ENCODE measurements at places on chromosomes 5 and 9.

- no peak for DNase-seq
Observed at GRCh38 chr5:133876266-133876665, 92.2 kb downstream of the C5orf15 start.

DNA sequence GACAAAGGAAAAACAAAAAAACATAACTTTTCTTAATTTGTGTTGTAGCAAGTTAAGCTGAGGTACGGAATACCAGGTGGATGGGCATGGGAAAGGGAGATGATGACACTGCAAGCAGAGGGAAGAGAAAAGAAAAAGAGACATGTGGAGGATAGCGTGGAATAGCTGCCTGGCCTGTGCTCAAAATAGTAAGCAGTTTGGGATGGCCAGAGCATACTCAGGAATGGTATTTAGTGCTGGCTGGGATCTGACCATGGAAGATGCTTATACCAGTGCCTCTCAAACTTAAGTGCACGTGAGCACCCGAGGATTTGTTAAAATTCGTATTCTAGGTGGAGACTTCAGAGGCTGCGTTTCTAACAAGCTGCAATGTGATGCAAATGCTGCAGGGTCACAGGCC, 41.3 kb downstream of the LNPEP start:
- no peak for DNase-seq

- DNase-seq = peak; percentile 71
Observed at GRCh38 chr5:69492391-69492922, at the start of gene OCLN. Gene OCLN, plus strand, starts transcription at chr5:69492790. Its CDS starts 11,455 bp downstream, at chr5:69504245.

DNA sequence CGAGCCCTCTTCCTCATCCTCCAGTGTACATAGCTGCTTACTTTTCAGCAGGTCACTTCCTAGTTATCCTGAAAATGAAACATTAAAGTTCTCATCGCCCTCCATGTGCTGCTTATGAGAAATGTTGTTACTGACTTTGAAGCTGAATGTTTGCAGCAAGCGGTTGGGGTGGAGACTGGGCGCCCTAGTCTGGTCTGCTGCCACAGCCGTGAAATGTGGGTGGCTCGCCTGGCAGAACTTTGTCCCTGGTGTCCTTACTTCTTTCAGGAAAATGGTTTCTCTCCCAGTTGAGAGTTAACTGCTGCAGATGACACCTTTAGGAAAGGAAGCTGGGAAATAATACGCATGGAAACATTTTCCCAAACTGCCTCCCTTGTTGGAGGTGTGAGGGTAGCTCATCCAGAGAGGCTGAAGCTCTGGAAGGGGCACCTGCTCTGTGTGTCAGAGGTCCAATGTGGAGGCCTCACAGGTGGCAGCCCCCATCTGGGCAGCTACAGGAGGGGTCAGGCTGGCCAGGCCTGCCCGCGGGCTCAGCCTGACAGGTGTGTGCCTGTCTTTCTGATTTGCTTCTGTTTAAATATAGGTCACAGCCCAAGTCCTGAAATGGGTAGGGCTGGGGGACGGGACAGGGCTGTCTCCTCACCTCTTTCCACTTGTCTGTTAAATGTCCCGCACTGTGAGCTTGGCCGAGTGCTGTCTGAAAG, 24.0 kb downstream of the TRAF2 start:
- DNase-seq = no peak

DNA sequence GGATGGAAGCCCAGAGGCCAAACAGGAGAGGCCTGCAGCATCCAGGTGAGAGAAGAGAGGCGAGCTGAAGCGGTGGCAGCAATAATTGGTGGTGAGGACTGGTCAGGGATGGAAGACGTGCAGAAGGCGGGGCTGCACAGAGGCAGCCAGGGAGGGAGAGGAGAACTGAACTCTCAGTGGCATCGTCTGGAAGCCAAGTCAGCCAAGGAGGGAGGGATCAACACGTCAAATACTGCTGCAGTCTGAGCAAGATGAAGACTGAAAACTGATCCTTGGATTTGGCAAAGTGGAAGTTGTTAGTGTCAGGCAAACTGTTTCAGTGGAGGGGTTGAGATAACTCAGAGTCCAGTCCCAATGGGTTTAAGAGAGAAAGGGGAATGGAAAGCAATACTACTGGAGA, 145.4 kb downstream of the CDK5RAP2 start:
- DNase-seq = no peak

DNA sequence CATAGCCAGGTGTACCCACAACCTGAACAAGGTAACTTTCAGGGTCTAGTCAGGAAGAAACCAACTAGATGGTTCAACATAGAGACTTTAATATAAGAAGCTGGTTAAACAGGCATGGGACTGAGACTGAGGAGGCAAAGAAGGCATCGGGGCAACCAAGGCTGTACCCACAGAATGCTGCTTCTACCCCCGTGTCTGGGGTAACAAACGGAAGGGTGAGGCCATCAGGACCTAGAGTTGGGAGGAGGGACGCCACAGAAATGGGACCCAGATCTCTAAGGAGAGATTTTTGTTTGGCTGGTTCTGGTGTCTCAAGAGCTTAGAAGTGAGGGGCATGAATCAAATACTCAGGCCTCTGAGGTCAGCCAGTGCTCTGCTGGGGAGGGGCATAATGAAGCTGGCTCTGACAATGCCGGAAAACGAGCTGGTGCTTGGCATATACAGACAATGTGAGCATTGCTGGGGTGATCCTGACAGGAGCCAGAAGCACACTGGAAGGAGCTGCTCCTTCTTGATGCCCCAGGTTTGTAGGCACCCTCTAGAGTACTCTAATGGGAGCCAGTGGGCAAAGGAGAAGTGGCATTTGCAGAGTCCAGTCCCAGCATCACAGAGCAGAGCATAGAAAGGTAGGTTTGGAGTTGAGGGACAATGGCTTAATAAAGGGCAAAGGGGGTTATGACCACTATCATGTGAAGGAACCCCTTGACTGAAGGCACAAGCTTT, 3.7 kb downstream of the MLANA start:
- DNase-seq = no peak

DNA sequence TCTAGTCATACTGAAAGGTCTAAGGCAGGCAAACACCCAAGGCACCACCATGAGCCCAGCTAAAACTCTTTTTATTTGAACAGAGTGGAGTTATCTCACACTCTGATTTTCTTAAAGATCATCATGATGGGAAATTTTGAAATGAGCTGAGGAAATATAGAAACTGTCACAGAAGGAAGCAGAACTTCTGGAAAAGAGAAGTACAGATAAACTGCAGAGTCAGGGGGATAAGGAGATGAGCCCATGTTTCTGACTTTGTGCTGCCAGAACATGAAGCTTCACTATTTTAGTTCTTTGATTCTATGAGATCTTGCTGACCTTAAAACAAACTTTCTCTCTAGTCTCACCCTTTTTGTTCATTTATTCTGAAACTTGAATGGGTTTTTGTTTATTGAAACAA, 406.5 kb upstream of the EDIL3 start:
- no peak for DNase-seq

GRCh38 chr9:81373294-81373693, 316.1 kb downstream of the TLE1 start:
- DNase-seq = no peak

- peak; percentile 22 for DNase-seq
Observed at GRCh38 chr9:38160613-38161215, 91.7 kb upstream of the SHB start.

DNA sequence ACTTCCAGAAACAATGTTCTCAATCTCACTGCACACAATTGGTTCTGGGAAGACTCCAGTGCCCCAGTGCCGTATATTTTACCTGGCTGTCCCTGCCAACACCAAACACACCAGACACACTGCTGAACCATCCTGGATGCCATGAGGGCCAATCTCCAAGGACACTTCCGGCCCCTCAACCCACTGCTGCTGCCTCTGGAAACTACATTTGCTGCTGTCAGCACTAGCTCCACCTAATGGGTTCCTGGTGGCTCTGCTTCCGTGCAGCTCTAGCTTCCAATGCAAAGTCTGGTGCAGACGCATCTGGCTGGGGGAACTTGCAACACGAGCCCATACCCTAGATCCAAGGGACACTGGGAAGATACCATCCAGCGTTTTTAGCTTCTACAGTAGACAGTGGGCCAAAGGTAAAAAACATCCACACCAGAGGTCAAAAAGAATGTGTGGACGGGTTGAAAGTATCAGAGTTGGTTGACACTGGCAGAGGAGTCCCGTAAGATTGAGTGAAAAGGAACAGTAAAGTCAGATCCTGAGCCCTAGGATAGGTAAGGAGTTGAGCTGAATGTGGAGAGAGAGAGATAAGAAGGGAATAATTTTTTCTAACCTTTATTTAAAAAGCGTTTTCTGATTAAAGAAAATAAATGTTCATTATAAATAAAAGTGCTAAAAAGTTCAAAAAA, 99.7 kb upstream of the KIF2A start:
- DNase-seq = no peak

GRCh38 chr5:137190031-137190430, 309.1 kb downstream of the SPOCK1 start:
- DNase-seq = no peak

DNA sequence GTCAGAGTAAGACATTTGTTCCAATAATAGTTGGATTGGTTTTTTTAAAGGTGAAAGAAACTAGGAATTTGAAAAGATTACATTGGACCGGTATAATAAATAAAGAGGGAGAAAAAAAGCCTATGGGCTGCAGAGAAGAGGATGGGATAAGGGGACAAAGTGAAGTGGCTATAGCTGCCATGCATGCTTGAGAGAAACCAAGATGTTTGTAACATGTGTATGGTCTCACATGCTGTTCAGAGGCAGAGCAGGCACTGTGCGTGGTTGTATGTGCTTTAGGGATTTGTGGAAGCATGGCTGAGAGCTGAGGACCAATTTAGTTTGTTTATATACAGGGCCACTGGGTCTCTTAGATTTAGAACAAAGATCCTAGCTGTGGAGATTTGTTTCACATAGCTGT, 32.7 kb downstream of the LNPEP start:
- DNase-seq = no peak

DNA sequence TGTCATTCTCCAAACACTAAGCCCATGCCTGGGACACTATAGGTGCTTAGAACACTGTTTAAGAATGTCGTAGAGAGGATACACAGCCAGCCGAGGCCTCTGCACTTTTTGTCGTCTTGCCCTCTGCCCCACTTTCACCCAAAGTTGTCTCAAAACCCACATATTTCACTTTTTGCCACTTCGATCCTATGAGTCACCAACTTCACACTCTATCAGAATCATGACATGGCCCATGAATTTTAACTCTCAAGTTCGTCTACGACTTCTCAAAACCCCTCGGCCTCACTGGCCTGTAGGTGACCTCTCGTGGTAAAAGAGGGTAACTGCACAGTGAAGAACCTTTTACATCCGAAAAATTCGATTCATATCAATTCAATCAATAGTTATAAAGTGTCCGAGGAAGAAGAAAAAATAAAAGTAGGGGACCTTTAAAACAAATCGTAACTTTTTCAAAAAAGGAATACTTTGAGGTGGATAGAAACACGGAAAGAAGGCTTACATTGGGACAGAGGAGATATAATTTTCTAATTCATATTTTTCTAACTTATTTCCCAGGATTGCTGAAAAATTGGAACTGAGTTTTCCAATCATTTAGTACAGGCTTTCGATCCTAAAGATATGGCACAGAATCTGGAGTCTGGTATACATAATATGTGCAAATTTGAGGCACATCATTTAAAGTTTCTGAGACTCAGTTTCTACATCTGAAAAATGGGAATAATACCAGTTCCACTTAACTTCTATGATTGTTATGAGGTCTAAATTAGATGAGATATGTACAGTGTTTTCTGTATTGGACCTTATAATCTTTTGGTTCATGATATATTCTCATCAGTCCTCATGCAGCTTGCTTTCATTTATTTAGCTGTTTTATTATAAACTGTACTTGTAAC, 122.6 kb downstream of the APBA1 start:
- peak; percentile 11 for DNase-seq

DNA sequence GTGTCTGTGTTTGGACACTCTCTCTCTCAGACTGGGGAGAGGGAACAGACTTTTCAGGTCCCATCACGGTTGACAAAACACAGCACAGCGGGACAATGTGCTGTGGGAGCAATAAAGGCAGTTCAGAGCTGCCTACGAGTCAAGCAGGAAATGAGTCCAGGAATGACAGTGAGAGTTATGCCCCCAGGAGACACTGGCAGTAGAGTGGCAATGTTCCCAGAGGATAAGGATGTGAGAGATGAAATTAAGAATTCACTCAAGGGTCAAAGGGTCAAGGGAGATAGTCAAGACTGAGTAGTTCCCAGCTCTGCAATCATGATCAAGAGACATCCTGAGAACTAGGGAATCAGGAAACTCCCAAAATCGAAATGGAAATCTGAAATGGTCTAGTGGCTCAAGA, 156.1 kb downstream of the LURAP1L start:
- DNase-seq = no peak

DNA sequence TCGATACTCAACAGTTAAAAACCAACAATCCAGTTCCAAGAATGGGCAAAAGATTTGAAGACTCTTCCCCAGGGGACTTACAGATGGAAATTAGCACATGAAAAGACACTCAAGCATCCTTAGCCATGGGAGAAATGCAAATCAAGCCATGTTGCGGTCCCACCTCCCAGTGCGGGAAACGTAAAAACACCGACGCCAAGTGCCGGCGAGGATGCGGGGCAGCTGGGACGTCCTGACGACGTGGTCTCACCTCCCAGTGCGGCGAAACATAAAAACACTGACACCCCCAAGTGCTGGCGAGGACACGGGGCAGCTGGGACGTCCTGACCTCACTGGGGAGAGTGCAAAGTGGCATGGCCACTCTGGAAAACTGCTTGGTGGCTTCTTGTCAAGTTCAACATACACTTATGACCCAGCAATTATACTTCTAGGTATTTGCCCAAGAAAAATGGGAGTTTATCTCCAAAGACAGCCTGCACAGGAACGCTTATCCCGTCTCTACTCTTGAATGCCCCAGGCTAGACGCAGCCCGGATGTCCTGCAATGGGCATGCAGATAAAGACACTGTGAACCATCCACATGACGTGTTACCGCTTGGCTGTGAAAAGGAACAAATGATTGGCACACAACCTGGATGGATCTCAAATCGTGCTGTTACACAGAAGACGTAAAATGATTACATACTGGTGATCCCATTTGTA, 60.1 kb upstream of the UBAC1 start:
- no peak for DNase-seq

DNA sequence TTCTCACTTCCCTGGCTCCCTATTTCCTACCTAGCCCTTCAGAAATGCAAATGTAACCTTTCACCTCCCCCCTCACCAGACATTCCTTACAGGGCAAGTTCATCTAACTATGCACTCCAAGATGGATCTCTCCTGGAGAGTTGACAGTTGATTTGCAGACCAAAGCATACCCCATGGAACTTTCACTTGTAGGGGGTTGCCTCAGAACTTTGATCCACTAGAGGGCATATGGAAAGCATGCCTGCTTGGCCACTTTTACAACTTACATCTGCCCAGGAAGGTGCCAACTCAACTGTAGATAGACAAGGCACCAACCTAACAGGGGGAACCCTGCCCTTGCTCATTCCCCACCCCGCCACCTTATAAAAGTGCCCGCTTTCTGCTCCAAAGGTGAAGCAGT, 187.8 kb downstream of the NXNL2 start:
- no peak for DNase-seq

GRCh38 chr5:58827463-58827862, 244.6 kb downstream of the RAB3C start:
- no peak for DNase-seq
